Activated CD8-positive, alpha-beta T cell treated with anti-CD3 and anti-CD28 coated beads, Interleukin-2, amount 10 ng/mL, durations not matched to agents 7 days and 5 days (primary cell): ENCODE measurements at places on chromosomes 1 and 21. TPM values are rescaled to one million over a fixed set of nuclear protein-coding genes. Genes with fewer than 3 reads are reported as not detected.

Gene MFAP2
- not detected for total RNA-seq

Gene TRABD2B
- not detected for total RNA-seq

Gene IGFN1
- total RNA-seq, result not detected

Gene FMN2
- not detected for total RNA-seq

Gene CYP2J2
- total RNA-seq, result 2.7 TPM

Gene MYBPH
- not detected for total RNA-seq

Gene BSND
- not detected for total RNA-seq

Gene COL11A1
- total RNA-seq, result not detected
